ENCODE measurements at places on chromosomes 1 and 21.

- DNase-seq, result no peak
Measured at GRCh38 chr1:229221106-229222019, 49.5 kb upstream of the RAB4A start.

DNA sequence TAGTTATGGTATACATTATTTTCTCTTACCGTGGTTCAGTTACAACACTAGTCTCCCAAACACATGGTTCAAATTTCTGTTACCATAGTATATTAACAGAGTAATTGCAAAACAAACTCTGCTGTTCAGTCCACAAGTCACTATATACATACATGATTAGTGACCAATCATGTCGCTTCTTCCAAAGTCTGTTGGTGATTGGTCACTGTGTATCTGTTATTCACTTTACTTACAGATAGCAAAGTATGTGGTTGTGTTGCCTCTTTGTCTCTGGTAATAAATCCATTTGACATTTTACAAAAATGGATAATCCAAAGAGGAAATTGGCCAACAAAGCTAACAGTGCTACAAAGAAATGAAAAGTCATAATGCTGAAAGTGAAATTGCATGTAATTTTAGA lies 107.2 kb downstream of the RABGAP1L start:
- no peak for DNase-seq

DNA sequence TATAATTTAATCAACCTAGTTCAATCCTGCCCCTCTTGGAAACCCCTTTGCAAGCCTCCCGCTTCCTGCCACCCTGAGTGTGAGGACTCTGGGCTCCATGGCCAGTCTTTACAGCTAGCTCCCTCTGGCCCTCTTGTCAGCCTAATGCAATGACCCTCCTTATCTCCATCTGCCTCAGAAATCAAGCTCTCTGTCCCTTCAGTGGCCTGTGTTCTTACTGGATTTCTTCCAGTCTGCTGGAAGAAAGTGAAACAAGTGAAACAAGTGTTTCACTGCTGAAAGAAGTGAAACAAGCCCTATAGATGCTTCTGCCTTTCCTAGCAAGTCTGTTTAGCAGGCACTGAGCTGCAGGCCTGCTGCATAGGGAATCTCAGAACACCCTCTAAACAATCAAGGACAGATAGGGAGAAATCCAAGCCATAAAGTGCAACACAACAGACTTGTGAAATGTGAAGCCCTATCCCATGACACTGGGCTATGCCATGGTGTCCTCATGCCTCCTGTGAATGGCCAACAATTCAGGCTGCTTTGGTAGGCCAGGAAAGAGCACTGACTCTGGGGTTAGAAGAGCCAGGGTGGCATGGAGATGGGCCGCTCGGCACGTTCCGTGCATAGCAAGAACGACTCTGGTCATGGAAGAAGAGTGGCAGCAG lies 55.9 kb downstream of the FAM163A start:
- no peak for DNase-seq

DNA sequence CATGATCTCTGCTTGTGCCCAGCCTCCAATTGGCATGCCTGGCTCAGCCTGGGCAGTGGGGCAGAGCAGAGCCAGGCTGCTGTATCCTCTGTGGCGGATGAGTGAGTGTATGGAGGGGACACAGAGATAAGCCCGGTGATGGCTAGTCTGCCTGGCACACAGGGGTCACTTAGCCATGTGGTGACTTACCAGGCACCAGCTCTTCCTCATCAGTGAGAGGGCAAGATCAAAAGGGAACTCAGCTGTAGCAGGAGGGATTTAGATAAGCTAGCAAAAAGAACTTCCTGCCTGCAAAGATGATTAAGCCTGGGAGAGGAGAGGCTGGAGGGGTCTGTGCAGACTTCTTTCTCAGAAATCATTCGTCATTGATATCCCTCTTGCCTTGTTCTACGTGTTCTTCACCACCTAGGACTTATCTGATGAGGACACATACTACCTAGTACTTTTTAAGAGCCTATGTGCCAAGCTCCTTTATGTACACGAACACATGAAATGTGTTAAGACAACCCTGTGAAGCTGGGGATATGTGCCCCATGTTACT lies 7.9 kb downstream of the KIF21B start:
- no peak for DNase-seq

DNA sequence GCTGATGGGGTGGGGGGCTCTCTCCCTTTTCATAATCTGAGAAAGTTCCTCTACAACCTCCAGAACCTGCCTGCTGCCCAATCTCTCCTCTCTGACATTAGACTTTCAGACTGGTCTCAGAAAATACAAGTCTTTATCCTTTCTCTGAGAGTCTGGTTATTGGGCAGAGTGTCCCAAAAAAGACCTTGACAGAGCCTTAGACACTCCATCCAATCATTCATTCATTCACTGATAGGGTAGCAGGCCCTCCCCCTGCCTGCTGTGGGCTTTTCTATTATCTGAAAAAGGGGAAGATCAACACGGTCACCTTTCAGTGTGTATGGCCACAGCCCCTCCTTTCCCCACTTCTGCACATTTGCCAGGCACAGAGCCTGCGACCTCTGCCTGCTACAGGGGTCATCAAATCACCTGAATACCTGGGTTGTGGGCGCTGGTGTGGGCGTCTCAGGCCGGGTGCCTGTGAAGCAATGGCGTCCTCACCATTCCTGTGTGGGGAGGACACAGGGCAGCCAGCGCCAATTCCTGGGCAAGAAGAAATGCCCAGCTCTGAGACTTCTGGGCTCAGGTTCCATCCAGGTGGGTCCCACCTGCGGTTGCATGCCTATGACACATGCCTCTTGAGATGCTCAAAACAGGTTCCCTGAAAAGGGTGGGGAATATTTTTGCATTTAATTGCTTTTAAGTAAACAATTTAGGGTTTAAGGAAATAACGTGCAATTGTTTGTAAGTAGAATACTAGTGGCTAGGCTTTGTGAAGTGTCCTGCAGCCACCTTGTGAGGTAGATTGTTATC lies 52.8 kb downstream of the ELK4 start:
- no peak for DNase-seq

DNA sequence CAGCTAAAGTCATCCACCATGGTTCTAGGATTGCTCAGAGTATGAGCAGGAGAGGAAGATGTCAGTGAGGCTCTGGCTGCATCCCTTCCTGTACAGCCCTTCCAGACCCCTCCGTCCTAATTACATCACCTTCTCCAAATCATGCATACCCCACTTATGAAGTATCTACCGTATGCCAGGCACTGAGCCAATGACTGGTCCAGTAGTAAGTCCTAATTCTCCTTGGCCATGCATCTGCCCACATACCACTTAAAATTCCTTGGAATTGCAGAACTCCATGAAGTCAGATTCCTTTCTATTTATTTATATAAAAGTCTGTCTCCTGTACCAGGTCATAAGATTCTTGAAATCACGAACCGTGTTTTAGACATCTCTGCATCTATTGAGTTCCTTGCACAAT lies 106.1 kb downstream of the SEC16B start:
- DNase-seq, result no peak

DNA sequence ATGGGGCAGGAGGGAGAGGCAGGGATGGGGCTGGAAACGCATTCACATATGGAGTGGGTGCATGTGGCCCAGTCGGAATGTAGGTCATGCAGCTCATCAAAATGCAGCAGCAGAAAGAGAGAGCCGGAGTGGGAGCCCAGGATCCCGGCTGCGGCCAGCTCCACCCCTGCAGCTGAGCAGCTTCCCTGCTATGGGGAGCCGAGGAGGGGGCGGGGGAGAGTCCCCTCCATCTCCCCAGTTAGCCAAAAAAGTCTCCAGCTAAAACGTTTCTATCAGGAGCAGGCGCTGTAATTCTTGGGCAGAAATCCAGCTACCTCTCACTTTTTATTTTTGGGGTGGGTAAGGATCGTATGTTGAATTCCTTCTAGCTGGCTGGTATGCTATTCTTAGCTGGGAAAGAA lies 39.7 kb downstream of the MRPL37 start:
- DNase-seq, result no peak

GRCh38 chr1:20930427-20930826 lies 143.3 kb upstream of the HP1BP3 start:
- no peak for DNase-seq

GRCh38 chr1:30807318-30808066 lies 49.9 kb upstream of the LAPTM5 start:
- DNase-seq, result no peak

- no peak for DNase-seq
Measured at GRCh38 chr1:7292036-7292681, 478.9 kb upstream of the VAMP3 start.

- DNase-seq, result no peak
Measured at GRCh38 chr21:42159560-42160110, 59.3 kb upstream of the ABCG1 start.

GRCh38 chr1:97050506-97050905 lies 328.9 kb downstream of the PTBP2 start:
- no peak for DNase-seq

GRCh38 chr1:40563266-40563665 lies 31.8 kb downstream of the ZNF684 start:
- DNase-seq, result no peak

DNA sequence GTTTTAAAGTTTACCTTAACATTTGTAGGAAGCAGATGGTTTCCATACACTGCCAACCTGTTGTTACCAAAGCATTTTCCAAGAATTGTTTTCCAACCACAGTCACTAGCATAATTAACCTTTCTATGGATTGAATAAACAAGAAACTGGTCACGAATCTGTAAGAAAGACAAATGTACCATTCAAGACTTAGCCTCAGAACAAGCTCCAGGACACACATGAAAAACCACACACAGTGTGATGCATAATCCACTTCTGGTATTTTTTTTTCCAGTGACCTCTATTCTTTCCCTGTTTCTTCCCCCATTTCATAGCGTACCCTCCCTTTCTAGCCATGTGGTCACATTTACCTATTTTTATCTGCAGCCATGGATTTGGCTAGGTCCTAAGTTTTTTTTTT lies 29.6 kb upstream of the C1orf87 start:
- DNase-seq, result no peak

- no peak for DNase-seq
Measured at GRCh38 chr1:41731516-41732030, 187.1 kb downstream of the HIVEP3 start.

DNA sequence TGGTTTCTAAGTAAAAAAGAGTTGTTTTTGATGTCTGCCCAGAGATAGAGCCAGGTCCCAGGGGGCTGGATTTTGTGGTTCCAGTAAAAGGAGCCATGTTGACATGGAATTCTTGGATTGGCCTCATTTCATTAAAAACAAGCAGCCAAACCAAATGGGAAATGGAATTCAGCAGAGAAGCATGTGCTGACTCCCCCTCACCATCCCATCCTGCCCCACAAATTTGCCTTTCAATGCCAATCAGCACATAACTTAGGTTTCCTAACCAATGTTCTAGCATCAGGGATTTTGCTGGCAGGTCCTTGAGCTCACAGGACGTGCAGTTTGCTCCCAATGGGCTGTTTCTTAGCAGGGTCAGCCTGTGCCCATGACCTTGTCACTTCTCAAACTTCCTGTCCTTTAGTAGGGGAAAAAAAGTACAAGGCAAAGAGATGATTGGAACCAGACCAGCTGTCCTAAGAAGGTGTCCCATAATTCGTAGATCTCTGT lies 101.5 kb upstream of the GADD45A start:
- DNase-seq, result no peak

- DNase-seq, result no peak
Measured at GRCh38 chr1:102110586-102110985, 113.9 kb upstream of the OLFM3 start.

DNA sequence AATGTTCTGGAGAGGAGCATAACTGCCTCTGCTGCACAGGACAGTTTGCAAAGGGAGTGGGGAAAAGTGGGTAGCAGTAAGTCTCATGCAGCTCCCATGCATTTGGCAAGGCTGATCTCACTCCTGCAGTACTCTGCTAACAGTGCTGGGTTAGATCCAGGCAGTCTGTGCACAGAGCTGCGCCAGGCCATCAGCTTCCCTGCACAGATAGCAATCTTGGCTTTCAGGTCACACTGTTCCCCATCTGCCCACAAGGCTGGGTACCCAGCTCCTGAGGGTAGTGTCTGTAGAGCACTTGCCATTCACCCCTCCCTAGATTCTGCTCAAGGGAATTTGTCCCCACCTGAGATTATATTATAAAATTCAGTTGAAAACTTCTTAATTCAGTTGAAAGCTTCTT lies 72.1 kb downstream of the SH3BGR start:
- no peak for DNase-seq

GRCh38 chr1:48450505-48450904 lies 21.5 kb downstream of the SPATA6 start:
- no peak for DNase-seq

GRCh38 chr1:237911911-237912310 lies 21.2 kb upstream of the ZP4 start:
- DNase-seq, result no peak

DNA sequence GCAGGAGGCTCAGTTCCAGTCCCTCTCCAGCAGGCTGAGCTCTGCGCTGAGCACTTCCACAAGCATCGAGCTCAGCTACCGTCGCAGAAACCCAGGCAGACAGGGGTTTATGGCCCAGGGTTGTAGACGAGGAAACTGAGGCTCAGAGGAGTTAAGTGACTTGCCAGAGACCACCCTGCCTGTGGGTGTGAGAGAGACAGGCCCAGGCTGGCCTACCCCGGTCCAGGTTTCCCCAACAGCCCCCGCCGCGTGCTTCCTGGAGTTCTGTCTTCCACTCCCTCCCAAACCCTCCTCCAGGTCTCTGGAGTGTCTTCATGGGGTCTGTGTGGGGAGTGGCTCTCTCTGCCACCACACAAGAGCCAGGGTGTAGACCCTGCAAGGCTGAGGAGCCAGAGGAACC lies 615.9 kb downstream of the PTPRU start:
- no peak for DNase-seq

GRCh38 chr1:67355745-67356424 lies 48.2 kb downstream of the IL12RB2 start:
- DNase-seq, result no peak

- DNase-seq, result no peak
Measured at GRCh38 chr1:65235867-65236805, 73.2 kb upstream of the DNAJC6 start.

DNA sequence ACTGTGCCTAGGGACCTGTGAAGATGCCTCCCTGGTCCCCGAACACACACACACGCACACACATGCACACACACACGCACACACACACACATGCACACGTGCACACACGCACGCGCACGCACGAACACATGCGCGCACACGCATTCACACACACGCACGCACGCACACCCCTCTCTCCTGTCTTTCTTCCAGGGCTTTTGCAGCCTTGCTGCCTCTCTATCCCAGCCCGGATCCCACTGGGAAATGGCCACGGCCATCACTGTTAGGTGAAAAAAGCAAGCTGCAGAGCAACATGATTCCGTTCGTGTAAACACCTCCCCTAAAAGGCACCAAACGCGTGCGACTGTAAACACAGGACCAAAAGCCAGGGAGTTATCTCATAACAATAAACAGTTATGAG lies 39.7 kb downstream of the NKAIN1 start:
- DNase-seq, result no peak

GRCh38 chr1:183262628-183263200 lies 76.7 kb downstream of the LAMC2 start:
- DNase-seq, result no peak

DNA sequence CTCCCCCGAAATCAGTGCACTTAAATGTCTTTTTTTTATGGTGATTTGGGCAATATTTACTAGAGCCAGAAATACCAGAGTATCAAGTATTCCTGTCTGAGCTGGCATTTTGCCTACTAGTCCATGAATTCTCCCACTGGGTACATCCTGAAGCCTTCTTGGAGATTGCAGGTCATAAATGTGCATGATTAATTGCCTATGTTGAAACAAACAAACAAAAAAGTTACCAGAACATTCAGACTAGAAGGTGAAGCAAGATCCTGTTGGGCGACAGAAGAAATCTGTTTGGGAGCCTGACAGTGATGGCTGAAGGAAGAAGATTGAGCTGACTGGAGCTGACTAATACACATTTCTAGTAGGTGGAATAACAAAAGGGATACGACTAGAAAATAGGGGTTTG lies 127.4 kb upstream of the NRIP1 start:
- DNase-seq, result no peak

Data from progenitor cell of endocrine pancreas (in vitro differentiated cells).